ENCODE measurements at places on chromosomes 7 and 10.

DNA sequence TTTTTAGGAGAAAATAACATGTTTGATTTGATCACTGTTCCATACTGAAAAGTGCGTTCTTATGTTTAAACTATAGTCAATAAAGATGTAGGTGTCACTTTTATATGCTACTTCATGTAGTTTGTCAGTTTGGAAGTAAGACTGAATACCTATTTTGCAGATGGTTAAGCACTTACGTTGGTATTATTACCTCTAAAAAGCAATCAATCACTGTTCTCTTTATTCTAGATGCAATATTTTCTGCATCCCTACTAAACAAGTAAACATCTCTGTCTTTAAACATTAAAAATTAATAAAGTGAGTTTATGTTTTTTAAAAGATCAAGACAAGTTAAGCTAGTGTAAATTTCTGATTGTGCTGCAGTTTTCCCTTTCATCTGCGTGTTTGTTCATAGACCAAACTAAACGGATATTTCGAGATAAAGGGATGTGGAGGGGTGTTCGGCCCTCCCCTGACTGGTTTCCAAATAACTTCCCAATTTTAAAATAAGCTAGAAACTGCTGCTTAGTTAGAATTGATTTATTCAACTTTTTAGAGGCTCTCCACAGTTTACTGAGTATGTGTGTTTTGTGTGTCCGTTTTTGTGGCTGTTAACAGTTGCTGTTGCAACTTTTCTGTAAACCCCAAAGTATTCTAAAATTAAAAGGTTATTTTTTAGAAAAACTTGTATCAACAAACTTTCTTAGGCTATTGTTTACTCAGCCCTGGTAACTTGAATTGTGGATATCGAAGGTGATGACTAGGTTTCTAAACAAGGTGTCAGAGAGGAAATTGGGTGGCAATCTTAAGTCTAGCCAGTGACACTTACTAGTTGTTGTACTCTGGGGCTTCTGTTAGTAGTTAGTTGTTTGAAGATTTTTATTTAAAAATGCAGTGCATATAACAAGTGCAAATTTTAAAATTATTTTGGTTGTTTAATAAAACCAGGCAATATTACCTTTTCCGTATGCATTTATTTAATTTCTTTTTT lies 974 bp downstream of the KIF11 start:
- no peak for DNase-seq

DNA sequence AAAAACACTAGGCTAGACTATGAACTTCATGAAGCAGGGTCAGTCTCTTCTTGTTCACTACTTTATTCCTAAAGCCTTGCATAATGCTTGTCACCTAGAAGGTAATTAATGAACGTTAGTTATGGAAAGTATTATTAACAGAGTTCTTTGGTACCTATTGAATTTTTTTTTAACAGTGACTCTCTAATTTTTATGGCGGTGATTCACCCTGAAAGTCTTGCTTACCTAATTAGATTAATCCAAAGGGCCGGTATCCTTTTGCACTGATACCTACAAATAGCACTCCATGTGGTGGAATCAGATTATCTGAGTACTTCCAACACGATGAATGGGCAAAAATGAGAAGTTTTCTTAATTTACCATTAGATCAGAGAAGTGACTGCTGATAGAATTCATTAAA lies 31.7 kb downstream of the STAM start:
- no peak for DNase-seq

GRCh38 chr7:41886262-41886900 lies 183.5 kb upstream of the INHBA start:
- DNase-seq: no peak

- no peak for DNase-seq
Measured at GRCh38 chr10:69477968-69478597, 26.8 kb downstream of the TSPAN15 start.

GRCh38 chr10:103917302-103918052 lies 507 bp downstream of the STN1 start:
- DNase-seq: no peak

- no peak for DNase-seq
Measured at GRCh38 chr7:14242175-14242574, 252.7 kb upstream of the ETV1 start.

- DNase-seq: no peak
Measured at GRCh38 chr10:71597821-71598498, 121.6 kb downstream of the C10orf105 start.

Data from T follicular helper cell (primary cell).